ENCODE measurements at places on chromosomes 5 and 9.
A peak's percentile ranks its signal among the peaks of the same experiment; 100 is the strongest.

- no peak for DNase-seq
These were observed 6.5 kb downstream of the CD74 start for GRCh38 chr5:150406103-150406722.

DNA sequence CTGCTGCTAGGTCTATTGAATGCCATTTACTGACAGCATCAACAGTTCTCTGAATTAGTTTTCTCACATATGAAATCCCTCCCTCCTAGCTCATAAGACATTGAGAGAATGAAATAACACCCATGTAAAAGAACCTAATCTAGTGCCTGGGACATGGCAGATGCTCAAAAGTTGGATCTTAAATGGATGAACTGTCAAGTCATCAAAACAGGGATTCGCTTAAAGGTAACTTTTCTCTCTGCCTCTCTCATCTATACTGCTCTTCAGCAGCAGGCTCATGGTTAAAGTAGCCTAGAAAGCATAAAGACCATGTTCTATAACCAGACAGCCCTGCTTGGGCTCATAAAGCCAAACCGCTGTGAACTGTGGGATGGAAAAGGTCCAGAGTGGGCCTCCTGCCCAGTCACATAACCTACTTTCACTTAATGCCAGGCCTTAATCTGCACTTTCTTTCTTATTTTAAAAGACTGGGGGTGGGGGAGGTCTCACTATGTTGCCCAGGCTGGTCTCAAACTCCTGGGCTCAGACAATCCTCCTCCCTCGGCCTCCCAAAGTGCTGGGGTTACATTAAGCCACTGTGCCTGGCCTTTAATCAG is 3.7 kb downstream of the TMEM245 start:
- peak; percentile 52 for DNase-seq

DNA sequence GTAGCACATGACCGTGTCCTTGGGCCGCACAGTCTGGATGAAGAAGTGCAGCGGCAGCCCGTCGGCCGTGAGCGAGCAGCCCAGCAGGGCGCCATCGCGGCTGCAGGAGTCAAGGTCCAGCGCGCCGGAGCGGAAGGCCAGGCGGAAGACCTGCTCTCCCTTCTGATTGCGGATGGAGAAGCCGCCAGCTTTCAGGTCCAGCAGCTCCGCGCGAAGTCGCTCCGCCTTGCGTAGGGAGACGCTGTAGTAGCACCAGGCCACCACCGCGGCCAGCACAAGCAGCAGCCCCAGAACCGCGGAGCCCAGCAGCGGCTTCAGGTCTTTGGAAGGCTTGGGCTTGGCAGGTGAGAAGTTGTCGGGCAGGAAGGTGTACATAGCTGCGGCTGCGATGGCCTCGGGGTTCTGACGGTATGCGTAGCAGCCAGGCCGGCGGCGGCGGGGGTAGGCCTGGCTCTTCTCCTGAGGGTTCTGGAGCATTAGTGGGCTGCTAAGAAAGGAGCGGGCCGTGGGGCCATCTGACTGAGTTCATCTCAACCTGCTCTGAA is 4.2 kb downstream of the MYORG start:
- DNase-seq, result no peak

DNA sequence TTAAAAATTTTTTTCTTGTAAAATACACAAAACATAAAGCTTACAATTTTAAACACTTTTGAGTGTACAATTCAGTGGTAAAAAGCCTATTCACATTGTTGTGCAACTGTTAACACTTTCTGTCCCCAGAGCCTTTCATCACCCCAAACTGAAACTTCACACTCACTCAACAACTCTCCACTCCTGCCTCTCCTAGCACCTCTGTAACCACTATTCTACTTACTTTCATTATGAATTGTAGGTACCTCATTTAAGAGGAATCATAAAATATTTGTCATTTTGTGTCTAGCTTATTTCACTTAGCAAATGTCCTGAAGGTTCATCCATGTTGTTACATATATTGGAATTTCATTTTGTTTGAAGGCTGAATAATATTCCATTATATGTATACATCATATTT is 4.3 kb upstream of the ZNF510 start:
- DNase-seq, result no peak

DNA sequence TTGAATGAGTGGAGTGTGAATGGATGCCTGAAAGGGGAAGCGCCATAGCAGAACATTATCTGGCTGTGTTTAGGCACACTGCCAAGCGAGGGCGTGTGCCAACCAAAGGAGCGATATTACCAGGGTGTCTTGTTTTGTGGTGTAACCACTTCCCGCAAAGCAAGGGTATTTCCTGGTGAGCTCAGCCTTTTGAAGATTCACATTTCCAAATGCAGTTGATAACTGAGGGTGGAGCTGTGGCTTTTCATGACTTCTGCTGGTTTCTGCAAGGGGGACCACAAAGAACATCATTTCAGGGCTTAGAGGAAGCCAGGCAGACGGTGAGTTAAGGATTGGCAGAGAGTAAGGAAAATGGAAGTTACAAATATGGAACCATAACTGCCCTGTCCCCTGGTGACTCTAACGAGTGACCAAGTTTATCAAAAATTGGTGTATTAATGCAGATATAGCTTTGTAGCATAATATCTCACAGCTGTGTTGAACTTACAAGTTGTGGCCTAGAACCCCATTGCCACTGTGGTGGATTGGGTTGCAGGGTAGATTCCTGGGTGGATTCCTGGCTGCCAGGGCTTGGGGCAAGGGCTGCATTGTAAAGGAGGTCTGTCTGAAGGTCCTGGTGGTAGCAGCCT is 71.4 kb downstream of the RALGPS1 start:
- no peak for DNase-seq

DNA sequence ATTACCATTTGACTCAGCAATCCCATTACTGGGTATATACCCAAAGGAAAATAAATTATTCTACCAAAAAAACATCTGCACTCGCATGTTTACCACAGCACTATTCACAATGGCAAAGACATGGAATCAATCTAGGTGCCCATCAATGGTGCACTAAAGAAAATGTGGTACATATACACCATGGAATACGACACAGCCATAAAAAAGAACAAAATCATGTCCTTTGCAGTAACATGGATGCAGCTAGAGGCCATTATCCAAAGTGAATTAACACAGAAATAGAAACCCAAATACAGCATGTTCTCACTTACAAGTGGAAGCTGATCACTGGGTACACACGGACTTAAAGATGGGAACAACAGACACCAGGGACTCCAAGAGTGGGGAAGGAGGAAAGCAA is 2.1 kb downstream of the CDC23 start:
- DNase-seq, result no peak

GRCh38 chr5:80191397-80191796 is 64.5 kb downstream of the SERINC5 start:
- DNase-seq, result no peak

DNA sequence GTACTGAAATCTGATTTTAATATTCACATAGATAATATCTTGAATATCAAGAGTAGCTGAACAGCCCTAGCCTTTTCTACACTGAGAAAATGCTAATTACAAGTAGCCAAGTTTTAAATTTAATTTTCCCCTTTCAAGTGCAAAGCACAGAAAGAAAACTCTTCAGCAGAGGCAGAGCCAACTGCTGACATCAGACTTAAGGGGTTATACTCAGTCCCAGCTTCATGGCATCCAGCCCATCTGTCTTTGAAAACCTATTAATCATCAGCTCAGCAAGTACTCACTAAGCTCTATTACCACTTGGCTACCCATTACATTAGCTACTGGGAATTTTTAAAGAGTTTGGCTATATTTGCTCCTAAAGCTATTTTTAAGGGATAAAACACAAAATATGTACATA is 220.5 kb downstream of the SLC12A2 start:
- no peak for DNase-seq

- DNase-seq, result no peak
These were observed 17.2 kb downstream of the ADAMTS13 start for GRCh38 chr9:133439337-133439736.

- DNase-seq, result no peak
These were observed 320.1 kb downstream of the AGTPBP1 start for GRCh38 chr9:85421641-85422040.

DNA sequence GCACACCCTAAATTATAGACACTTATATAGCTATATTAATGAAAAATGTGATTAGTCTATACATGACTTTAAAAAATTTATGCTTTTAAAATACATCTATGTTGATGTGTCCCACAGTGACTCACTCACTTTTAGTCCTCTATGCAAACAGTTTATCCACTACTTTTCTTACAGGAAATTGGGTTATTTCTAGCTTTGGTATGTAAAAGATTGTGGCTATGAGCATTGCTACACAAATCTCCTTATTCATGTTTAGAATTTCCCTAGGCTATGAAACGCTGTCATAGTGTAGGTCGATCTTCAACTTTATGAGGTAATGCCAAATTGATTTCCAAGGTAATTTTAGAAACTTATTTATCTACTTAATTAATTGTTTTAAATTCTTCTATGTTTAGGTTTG is 687.4 kb downstream of the PRR16 start:
- no peak for DNase-seq

- no peak for DNase-seq
These were observed 20.2 kb downstream of the OBP2B start for GRCh38 chr9:133188843-133189180.

- DNase-seq, result no peak
These were observed 23.6 kb downstream of the PRRC2B start for GRCh38 chr9:131417264-131418142.

GRCh38 chr9:18824095-18824666 is 208.8 kb downstream of the SAXO1 start:
- DNase-seq, result no peak

DNA sequence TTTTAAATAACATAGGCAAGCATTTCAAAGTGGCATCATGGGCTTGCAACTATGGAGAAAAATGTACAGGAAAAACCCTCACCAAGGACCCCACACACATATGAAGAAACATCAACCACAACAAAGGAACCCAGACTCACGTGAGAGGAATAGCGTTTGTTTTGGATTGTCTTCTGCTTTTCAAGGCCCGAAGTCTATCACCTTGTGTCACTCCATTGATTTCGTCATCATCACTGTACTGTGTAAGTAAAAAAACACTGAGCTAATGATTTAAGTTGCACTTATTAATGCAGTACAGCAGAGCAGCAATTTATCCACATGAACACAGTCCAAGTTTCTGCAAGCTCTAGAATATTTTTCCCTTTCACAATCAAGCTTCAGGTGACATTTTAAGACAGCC is 72.4 kb downstream of the HABP4 start:
- DNase-seq, result no peak

DNA sequence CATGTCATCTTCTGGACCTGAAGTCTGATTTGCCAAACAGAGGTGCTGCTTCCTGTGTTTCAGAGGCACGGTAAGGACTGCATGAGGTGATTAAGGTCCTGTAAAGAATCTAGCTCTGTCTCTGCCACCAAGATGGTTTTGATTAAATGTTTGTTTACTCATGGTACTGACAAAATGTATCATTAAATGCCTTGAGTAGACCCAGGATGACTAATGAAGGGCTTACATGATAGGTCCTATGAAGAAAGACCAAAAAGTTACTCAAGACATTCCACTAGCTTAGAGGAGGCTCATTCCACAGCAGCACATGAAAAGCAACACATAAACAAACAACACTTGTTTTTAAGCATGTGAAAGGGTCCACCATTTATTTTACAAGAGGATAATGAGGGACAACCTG is 100.9 kb downstream of the BOD1 start:
- no peak for DNase-seq

DNA sequence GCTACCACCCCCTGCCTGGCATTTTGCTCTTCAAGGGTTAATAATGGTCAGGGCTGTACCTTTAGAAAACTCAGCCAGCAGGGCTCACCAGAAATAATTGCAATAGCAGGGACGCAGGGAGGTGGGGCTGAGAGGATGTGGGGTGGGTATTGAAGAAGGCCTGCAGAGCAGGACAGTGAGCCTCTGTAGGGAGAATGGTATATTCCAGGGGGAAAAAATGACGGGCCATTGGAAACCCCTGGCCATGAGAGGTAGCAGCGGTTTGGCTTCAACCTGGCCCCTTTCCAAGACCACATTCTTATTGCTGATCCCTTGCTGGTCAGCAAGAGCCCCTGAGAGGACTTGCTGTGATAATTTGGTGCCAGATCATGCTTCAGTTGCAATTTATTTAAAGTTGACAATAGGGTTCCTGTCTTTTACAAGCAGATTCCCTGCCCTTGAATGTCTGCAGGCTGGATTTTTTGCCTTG is 36.7 kb upstream of the CTNNA1 start:
- DNase-seq, result no peak

DNA sequence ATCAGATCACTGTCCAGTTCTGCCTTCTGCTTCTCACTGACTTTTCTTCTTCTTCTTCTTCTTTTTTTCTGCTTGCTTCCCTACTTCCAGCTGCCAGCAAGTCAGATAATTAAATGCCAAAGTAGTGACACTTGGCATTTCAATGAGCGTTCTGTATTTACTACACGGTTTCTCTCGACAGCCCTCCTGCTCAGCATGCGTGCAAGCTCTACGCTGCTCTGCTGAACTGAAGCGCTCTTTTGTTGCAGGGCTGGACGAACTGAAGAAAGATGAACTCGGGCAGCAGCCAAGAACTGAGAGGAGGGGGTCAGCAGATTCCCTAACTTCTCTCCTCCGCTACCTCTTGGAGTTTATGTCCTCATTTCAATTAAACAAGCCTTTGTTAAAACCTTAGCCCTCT is 319.1 kb downstream of the GLIS3 start:
- no peak for DNase-seq

DNA sequence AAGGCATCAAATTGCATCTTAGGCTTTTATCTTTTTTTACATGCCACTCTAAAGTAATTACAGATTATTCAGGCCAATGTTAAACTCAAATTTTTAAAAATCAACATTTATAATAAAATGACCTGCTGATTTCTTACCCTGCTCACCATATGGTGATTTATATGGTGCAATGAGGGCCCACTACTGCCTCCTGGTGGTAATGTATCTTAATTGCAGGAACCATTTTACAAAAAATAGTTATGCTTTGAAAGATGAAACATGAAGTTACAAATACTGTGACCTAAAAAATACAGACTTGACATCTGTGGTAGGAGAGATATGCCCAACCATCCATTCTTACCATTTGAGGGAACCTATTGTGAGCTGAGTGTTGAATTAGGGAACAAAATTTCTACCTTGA is 292.6 kb upstream of the TAS2R1 start:
- no peak for DNase-seq

- no peak for DNase-seq
These were observed 570.4 kb downstream of the NR2F1-AS1 start for GRCh38 chr5:93010616-93011015.

- DNase-seq, result no peak
These were observed 125.8 kb downstream of the ARRDC3 start for GRCh38 chr5:91257301-91257700.

- DNase-seq, result no peak
These were observed 71.1 kb upstream of the HSPB3 start for GRCh38 chr5:54384356-54384933.

GRCh38 chr9:71758277-71758676 is 10.0 kb downstream of the CEMIP2 start:
- DNase-seq, result no peak

Data from nucleus accumbens (tissue), 56 donors.